ENCODE measurements at places on chromosomes 5 and 9. TPM values are rescaled to one million over a fixed set of nuclear protein-coding genes. Genes with fewer than 3 reads are reported as not detected.

The CNTNAP3B gene
- 42.7 TPM for total RNA-seq

The PDE8B gene
- total RNA-seq, result 11.0 TPM

The NUTM2F gene
- not detected for total RNA-seq

The KIF4B gene
- 0.08 TPM for total RNA-seq

The MARCHF11 gene
- total RNA-seq, result not detected

The HTR4 gene
- total RNA-seq, result 0.27 TPM

The PAEP gene
- not detected for total RNA-seq

The LIX1 gene
- total RNA-seq, result not detected

The C5orf15 gene
- 38.0 TPM for total RNA-seq

The QSOX2 gene
- 3.4 TPM for total RNA-seq

The PTGDS gene
- 11.4 TPM for total RNA-seq

The PDZD2 gene
- 8.6 TPM for total RNA-seq

The RABGAP1 gene
- 66.5 TPM for total RNA-seq

The ANKRD18A gene
- total RNA-seq, result not detected

The IL13 gene
- total RNA-seq, result not detected

The RNF145 gene
- total RNA-seq, result 39.3 TPM

The ENTR1 gene
- 51.3 TPM for total RNA-seq

The SHB gene
- 12.6 TPM for total RNA-seq

The PGM5 gene
- total RNA-seq, result 502 TPM

The MARCOL gene
- total RNA-seq, result not detected

The HBEGF gene
- 6.3 TPM for total RNA-seq

The OR1J1 gene
- total RNA-seq, result not detected

The SLCO6A1 gene
- total RNA-seq, result not detected

The CBY3 gene
- not detected for total RNA-seq

The CTSV gene
- not detected for total RNA-seq

The MYMK gene
- total RNA-seq, result not detected

The PALM2AKAP2 gene
- total RNA-seq, result 2.5 TPM

The ZNF354B gene
- total RNA-seq, result 21.0 TPM

The ADAMTS13 gene
- 1.8 TPM for total RNA-seq

The DCTN3 gene
- 136 TPM for total RNA-seq

The PCDHB7 gene
- total RNA-seq, result 2.8 TPM

Measured in gastroesophageal sphincter (tissue), 4 donors.